ENCODE measurements at places on chromosomes 2 and 18.

DNA sequence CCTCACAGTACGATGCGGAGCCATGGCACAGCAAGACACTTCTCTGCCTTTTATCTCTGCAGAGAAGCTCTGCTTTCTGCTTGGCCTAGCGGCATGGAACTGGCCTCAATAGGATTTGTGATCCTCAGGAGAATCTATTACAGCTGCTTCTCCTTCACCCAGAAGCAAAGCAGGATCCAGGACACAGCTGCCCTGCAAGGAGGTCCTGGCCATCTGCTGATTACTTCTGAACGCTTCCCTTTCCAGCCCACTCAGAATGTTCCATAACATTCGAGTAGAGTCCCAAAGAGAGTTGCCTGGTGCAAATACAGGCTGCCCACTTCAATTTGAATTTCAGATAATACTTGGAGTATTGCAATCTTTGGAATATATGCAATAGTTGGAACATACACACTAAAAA, 29.2 kb upstream of the KCNS3 start:
- no peak for DNase-seq

- DNase-seq = no peak
Observed at GRCh38 chr2:58923869-58924268, 682.7 kb upstream of the FANCL start.

DNA sequence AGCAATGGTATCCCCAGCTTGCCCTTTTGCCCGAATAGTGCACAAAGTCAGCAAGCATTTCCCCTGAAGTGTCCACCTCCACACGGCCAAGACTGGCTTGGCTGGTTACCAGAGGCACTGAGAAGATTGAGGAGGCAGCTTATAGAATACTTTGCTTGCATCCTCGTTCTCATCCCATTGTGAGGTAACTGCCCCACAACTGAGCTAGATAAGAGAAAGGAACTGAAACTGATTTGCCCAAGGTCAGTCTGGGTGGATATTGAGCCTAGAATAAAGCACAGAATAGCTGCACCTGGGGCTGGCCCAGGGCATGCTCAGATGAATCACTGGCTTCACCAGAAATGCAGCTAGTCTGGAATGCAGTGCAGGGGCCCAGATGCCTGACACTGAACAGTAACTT, 32.7 kb upstream of the MAP4K3 start:
- no peak for DNase-seq

GRCh38 chr2:84957771-84958134, 13.2 kb upstream of the KCMF1 start:
- no peak for DNase-seq

GRCh38 chr2:101710471-101711318, 13.2 kb downstream of the MAP4K4 start:
- no peak for DNase-seq

- no peak for DNase-seq
Observed at GRCh38 chr2:112904883-112905282, 6.1 kb upstream of the IL37 start.

- DNase-seq = no peak
Observed at GRCh38 chr18:46152808-46153617, 48.8 kb downstream of the HAUS1 start.

GRCh38 chr2:8543383-8544170, 138.3 kb upstream of the ID2 start:
- DNase-seq = peak; percentile 51

DNA sequence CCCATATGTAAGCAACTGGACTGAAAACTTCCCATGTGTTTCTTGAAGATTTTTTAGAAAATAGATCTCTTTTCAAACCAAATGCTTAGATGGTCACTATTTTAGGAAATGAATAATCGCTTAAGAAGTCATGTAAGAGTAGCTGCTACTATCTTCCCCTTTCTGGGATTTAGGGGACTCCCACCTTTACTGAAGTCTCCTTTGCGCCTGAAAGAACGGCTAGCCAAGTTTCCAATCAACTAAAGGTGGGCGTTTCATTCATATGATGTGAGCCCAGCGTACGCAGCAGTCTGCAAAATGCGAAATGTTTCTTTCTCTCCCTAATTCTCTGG, 1.1 kb downstream of the DIPK1C start:
- peak; percentile 59 for DNase-seq

GRCh38 chr2:3302751-3303582, 74.7 kb downstream of the EIPR1 start:
- peak; percentile 89 for DNase-seq

GRCh38 chr18:475202-476031, 25.1 kb downstream of the COLEC12 start:
- DNase-seq = no peak

DNA sequence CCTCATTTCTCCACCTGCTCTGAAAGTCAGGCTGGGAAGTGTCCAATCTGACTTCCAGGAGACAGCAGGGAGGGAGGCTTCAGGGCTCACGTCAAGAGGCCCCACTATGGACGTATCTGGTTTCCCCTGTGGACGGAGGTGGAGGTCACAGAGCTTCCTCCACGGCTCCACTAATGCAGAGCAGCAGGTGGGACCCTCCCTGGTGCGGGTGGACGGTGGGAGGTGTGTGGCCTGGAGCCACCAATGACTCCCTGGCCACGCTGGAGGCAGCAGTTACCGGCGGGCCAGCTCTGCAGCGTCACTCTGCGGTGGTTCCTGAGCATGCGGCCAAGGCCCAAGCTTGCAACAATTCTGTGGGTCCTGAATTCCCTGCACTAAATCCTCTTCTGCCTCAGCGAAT, 9.0 kb downstream of the CRACDL start:
- no peak for DNase-seq

DNA sequence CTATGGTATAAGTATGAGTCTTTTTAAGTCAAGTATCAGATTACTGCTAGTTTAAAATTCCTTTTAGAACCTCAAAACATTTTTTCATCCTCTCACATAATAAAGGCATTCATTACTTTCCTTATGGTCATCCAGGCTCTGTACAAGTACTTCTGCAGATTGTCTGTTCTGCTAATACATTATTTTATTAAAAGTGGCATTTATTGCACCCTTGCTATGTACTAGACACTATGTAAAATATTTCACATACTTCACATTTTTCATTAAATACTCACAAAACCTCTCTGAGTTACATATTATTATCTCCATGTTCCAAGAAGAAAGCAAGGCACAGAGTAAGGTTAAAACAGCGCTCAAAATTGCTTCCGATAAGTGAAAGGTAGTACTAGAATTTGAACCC, 84.1 kb downstream of the RAPH1 start:
- DNase-seq = no peak

DNA sequence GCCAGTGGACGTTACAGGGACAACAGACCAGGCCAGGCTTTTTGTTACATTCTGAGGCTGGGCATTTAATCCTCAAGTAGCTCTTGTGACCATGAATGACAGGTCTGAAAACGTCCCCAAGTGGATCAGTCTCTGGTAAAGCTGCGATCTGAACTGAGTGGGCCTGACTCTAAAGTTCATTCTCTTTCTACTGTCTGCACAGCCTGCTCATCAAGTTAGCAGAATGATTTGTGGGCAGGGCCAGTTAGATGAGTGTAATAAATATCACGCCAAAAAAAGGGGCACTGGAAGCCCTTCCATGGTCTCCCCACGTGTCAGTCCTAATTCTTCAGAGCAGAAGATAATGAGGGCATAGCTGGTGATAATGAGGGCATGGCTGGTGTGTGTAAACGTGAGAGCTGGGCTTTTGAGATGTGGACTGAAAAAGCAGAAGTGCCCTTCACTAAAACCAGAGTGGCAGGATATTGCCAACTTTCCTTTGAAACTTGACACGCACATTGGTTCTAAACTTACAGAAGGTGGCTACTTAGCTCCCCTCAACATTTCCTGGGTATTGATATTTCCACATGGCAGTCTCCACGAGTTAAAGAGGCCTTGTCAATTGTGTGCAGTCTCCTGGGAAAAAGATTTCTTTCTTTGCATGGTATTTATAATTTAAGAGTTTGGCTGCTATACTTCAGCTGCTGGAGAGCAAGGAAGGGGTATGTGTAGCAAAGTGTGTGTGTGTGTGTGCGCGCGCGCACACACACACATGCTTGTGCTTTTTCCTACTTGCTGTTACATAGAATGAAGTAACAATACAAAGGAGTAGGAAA, 72.7 kb upstream of the LYPD6B start:
- no peak for DNase-seq

DNA sequence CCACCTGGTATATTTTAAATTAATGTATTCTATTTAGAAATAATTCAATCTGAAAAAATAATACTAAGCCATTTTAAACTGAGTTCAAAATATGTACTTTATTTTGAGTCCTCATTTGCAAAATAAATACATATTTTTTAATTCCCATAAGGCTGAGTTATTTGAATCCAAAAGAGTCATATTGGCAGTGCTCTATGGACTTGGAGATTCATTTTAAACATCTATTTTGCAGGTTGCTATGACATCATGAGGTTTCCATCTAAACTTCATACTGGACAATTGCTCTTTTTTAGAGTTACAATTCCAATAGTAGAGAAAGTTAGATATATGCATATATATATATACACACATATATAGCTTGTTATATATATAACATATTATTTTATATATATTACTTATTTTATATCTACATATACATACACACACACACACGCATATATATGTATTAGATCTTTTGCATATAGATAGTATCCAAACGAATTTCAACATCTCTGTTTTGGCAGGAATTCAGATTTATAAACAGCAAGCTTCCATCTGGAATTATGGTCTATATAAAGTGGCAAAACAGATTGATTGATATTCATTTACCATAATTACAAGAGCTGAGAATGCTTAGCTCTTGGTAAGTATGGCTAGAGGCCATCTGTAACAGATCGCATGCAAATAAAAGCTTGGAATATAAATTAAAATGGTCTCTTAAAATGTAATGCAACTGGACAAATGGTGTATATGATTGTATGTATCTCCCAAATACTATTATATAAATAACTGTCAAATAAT, 34.9 kb downstream of the NOL4 start:
- no peak for DNase-seq

GRCh38 chr2:18991177-18992168, 366.9 kb downstream of the OSR1 start:
- no peak for DNase-seq

DNA sequence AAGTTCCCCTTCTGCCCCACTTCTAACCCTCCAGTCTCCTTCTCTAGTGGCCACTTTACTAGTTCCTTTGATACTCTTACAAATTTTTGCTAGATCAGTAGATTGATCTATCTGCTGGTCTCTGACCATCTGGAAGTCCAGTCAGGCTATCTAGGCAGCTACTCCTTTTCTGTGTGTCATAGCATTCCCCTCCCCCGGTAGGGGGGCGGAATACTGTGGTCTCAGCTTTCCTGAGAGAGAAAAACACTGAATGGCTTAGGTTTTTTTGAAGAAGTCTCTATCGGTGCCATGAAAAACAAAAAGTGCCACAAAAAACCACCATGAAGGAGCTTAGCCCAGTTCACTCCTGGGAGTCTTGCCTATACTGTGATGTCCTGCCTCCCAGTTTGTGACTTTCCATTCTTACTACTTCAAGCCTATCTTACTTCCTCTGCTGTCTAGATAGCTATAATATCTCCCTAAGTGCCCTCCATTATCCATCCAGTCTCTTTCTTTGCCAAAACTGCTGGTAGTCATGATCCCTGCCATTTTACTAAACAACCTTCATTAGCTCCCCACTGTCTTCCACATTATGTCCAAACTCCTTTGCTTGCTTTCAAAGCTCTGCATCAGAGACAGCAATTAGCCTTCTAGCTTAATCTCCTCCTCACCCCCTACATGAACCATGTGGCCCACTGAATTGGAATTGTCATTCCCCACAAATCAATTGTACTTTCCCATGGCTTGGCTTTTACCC, 29.9 kb downstream of the TPGS2 start:
- no peak for DNase-seq

DNA sequence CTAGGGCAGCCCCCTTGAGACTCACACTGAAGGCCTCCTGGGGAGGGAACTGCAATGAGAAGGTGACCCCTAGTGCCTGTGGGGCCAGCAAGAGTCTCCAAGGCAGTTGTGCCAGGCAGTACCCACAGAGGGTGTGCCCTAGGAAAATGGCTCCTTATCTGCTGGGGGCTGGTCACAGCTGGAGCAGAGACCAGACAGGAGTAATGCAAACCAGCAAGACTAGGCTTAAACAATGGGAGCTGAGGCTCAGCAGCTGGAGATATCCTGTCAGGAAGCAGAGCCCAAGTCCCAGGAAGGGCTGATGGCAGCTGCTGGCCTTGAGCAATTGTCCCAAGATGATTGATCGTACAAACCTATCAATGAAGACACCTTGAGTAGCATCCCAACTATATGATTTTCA, 26.8 kb upstream of the E2F6 start:
- no peak for DNase-seq

GRCh38 chr2:8408560-8409460, 273.0 kb upstream of the ID2 start:
- DNase-seq = no peak

- peak; percentile 18 for DNase-seq
Observed at GRCh38 chr2:29518010-29518409, 402.8 kb downstream of the CLIP4 start.

GRCh38 chr18:61770279-61770678, 122.5 kb downstream of the RNF152 start:
- DNase-seq = no peak

DNA sequence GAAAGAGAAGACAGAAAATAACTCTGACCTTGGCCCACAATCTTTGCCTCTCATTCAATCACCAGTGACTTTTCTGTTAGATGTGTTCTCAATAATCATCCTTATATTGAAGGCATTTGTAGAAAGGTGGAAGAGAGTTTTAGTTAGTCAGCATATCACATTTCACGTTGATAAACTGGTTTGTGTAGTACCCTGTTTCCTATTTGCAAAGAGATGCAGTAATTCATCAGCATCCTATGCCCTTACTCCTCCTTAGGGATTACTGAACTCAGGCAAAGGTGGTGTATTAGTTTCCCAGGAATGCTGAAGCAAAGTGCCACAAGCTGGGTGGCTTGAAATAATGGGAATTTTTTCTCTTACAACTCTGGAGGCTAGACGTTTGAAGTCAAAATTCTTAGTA, 145.0 kb downstream of the SPP2 start:
- DNase-seq = no peak

DNA sequence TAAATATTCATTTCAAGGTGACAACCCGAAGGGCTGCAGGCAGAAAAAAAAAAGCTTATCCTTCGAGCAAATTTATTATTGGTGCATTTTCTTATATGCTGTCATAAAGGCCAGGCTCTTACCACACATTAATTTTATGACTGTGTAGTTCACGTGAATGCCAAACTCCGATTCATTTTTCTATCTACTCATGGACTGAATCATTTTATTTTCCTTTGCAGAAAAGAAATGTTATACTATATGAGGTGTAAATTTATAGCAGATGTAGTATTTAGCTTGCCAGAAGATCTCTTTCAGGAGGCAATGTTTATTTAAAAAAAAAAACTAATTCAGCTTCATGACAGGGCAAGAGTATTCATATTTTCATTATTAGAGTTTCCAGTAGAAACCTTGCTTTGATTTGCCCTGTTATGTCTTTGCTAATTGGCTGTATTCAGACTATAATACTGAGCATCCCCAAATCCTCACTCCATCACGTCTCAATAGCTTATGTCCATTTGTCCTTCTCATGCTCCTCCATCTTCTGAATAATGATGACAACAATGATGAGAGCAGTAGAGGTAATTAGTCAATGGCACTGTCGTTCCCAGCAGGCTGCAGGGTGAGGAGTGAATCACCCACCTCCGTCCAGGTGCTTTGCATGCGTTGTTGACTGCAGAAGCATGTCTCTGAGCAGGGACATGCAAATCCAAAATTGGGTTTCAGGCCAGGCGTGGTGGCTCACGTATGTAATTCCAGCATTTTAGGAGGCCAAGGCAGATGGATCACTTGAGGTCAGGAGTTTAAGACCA, 101.1 kb upstream of the RAB12 start:
- no peak for DNase-seq
